RCC 7860 (cell line): ENCODE measurements at places on chromosomes 12 and 14.

DNA sequence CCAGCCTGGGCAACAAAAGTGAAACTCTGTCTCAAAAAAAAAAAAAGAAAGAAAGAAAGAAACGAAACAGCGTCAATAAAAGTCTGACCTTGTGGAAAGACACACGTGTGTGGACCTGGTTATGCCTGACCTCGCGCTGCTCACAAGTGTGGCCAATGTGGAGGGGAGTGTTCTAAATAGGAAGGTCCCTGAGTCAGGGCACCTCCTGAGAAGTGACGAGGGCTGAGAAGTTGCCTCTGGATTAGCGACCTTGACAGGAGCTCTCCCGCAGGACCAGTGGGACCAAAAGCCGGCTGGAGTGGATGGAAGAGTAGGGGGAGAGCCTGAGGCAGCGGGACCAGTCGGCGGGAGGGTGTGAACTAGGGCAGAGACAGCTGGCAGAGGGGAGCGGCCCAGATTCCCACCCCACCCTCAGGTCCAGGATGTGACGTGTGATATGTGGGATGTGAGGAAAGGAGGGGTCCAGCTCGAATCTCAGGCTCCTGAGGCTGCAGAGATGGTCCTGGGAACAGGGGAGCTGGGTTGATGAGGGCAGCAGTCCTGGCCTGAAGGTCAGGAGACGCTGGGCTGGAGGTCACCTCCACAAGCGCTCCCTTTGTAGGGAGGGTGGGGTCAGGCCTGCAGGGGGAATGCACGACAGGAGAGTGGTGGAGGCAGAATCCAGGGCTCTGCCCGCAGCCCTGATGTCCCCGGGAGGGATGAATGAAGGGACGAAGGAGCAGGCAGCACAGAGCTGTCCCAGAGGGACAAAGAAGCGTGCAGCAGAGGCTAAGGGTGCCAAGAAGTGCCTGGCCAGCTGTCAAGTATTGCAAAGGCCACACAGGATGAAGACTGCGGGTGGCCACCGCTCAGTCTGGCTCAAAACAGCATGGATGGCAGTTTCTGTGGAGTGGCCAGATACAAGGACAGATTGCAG is 24.8 kb upstream of the GPR68 start:
- no peak for DNase-seq

GRCh38 chr12:59973515-59973914 is 377.7 kb downstream of the SLC16A7 start:
- DNase-seq, result peak; percentile 6

- no peak for DNase-seq
Observed at GRCh38 chr12:124681779-124682391, 114.5 kb upstream of the NCOR2 start.

- no peak for DNase-seq
Observed at GRCh38 chr12:109131154-109132050, 15.0 kb downstream of the ACACB start.

- DNase-seq, result no peak
Observed at GRCh38 chr14:44586910-44587309, 79.8 kb upstream of the FSCB start.
